ENCODE measurements at places on chromosomes 5 and 9.
A peak's percentile ranks its signal among the peaks of the same experiment; 100 is the strongest.

GRCh38 chr5:93078082-93079038 is 502.7 kb downstream of the NR2F1-AS1 start:
- no peak for DNase-seq

- no peak for DNase-seq
These were observed 12.2 kb upstream of the SLC38A9 start for GRCh38 chr5:55724281-55724680.

GRCh38 chr5:98614341-98614740 is 159.1 kb upstream of the RGMB start:
- no peak for DNase-seq

GRCh38 chr5:79236970-79237739 is 1.2 kb downstream of the JMY start:
- DNase-seq, result no peak

DNA sequence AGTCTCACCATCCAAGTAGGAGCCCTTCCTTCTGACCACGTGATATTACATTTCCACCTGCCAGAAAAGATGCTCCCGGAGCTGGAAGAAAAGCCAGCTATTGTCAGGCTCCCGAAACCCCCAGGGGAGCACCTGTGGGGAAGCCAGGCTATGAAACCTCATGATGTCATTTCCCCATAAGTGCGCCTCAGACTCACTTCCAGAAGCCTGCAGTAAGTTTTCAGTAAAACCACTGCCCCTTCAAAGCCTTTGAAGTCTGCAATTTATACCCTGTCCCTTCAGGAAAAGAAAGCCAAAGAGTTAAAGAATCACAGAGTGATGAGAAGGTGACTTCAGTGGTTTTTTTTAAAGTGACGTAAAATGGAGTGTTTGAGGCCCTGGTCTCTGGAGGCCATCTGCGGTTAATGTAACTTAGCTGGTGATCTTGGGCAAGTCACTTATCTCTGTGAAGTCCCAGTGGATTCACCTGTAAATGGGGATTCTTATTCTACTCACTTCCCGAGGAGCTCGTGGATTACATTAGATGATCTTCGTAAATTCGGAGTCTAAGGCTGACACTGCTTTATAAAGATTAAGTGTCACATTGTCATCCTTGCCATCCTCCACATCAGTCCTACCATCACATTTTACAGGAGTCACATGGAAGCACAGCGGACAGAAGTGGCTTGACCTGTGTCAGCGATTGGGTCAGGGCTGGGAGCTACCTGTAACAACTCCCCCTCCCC is 2.6 kb upstream of the SEMA6A start:
- DNase-seq, result no peak

DNA sequence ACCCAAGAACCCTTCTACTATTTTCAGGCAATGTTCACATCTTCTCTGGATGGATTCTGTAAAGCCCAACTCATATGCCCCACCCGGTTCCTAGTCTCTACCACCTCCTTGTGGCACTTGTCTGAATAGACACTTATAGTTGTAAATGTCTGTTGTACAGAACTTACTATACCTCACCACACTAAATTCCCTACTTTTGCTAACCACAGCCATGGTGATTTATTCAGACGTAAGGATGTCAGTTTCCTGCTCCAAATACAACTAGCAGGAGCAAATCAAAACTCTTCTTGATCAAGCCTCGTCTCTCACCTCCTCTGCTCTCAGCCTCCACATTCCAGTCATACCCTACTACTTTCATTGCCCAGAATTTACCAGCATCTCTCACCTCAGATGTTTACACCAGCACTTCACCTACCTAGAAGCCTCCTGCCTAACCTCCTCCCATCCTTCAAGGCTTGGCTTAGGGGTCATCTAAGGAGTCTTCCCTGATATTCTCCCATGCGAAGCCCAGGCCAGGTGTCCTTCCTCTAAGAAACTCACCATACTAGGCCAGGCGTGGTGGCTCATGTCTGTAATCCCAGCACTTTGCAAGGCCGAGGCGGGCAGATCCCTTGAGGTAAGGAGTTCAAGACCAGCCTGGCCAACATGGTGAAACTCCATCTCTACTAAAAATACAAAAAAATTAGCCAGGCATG is 75.5 kb downstream of the MAPKAP1 start:
- no peak for DNase-seq

DNA sequence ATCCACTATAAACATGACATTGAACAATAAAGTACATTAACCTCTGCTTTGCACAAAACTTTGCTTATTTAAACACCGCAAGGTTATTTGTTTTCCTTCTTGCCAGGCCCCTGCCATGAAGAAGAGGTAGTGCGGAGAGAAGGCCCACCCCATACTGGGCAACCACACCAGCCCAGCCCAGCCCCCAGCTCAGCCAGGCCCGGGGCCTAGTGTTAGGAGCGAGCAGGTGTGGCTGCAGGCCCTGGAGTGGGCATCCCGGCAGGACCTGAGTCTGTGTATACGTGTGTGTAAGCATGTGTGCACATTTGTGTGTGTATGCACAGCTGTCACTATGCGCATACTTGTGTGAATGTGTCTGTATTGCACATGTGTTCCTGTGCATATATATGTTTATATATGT is 90.4 kb upstream of the MVB12B start:
- no peak for DNase-seq

DNA sequence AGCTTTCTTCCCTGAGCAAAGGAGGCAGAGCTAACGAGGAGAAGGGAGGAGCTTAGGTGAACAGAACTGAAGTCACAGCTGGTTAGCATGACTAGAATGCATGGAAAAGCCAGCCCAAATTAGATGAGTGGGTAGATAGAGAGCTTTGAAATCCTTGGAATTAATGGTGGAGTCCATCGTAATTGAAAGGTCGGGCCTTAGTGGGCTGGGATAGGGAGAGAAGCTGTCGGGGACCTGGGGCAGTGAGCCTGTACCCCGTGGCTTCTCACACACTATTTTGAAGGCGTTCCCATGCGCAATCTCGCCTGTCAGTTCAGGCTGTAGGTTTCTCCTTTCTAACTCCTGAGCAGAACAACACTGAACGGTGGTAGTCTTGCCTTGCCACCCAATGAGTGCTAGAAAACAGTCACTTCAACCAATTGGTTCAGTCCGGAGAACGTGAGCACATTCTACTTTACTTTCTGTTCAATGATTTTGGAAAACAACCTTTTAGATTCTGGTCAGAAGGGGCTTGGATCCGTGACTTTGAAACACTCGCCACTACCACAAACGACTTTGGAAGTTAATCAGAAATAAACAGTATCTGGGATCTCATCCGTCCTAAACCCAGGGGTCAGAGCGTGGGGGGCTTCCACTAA is 655 bp upstream of the RAI14 start:
- DNase-seq, result no peak

- no peak for DNase-seq
These were observed 48.4 kb upstream of the AFAP1L1 start for GRCh38 chr5:149223081-149223848.

DNA sequence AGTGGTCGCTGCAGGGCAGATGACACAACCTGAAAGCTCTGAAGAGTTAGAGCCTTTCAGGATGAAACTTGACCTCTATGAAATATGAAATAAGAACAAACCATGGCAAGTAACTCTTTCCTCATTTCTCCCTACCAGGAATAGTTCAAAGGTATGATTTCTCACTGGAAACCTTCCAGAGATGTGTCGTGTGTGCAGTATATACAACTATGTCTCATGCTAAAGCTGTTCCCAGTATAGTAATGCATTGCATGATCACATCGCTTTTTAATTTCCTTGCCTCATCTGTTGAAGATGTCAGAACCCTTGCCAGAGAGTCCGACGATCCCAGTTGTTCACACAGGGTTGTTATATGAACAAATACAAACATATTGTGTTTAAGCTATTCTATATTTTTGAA is 45.8 kb upstream of the RGMB start:
- no peak for DNase-seq

DNA sequence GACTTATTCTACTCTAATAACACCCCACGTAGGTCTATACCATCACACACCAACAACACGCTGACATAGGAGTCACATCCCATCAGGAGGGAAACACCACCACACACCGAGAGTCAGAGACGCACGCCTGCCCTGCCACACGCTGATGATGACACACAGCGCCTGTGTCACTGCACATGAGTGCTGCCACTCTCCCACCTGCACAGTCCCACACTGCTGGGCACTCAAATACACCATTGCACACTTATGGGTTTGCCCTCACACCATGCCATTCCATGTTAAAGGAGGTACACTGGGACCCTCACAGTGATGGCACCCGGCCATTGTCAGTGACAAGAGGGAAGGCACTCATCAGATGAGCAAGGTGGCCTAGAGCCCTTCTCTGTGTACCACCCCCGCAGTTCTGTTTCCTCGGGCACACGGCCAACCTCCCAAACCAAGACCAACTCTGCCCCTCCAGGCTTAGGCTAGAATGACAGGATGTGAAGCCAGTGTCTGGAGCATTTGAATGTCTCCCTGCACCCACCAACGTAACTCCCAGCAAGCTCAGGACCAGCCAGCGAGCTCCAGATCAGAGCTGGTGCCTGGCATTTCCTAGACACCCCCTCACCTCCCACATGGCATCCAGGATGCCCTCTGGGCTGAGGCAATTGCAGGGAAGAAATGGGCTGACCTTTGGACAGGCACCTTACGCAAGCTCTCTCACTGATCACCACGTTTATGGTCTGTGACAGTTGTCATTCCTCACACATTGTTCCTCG is 3.6 kb upstream of the CPLX2 start:
- DNase-seq, result no peak

DNA sequence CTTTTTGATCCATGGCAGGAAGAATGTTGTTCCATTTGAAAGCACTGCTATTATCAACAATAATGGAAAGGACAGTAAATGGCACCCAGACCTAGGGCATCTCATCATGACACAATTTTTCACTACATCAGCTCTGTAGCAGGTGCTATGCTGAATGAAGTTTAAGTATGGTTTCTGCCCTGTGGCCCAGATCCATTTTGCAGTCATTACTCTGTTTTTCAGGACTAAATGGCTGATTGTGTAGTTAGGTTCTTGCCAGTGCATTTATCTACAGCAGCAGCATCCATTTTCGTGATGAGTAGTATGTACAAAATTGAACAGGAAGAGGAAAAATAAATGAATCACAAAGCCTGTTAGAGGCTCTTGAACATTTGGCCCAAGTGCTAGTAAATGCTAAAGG is 270.5 kb upstream of the CD180 start:
- DNase-seq, result peak; percentile 97

GRCh38 chr9:81002242-81002641 is 687.1 kb downstream of the TLE1 start:
- DNase-seq, result no peak

Measured in NCI-H1436 treated with DMSO at 0.1 percent for 48 hours (cell line).